Calu3 (cell line): ENCODE measurements at places on chromosomes 7 and 10. TPM values are rescaled to one million over a fixed set of nuclear protein-coding genes. Genes with fewer than 3 reads are reported as not detected.

DNA sequence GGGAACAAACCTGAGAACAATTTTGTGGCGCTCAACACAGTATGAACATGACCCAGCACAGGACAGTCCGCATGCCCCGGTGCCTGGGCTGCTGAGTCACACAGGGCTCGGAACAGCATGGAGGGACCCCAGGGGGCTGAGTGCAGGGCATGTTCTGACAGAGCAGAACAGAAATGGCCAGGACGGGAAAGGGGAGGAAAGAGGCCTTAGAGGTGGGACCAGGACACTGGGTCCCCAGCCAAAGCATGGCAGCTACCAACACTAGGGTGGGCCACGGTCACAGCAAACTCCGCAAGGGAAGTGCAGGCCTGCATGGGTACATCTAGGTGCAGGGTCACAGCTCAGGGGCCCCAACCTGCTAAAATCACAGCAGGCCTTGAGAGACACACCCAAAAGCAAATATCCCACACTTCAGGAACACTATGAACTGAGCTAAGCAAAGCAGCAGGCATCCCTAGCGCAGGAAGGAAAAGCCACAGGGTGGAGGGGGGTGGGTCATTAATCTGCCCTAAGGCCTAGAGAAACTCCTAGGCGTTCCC lies 5.6 kb downstream of the IMPDH1 start:
- H3K27me3 ChIP-seq, result no peaks in the 10 kb centered on the region
- no peak for DNase-seq
- peaks cover 6% of the 10 kb centered on the region for H3K4me1 ChIP-seq
- H3K27ac ChIP-seq, result no peak overlapping the region

GRCh38 chr7:106317971-106318370 lies 33.2 kb upstream of the NAMPT start:
- no peak overlapping the region for H3K27ac ChIP-seq
- no peaks in the 10 kb centered on the region for H3K36me3 ChIP-seq
- H3K4me3 ChIP-seq, result no peak overlapping the region
- peaks cover 19% of the 10 kb centered on the region for H3K4me1 ChIP-seq

GRCh38 chr7:15209429-15209828 lies 306.9 kb upstream of the DGKB start:
- H3K27ac ChIP-seq, result no peak overlapping the region
- H3K36me3 ChIP-seq, result no peaks in the 10 kb centered on the region
- DNase-seq, result no peak
- H3K4me1 ChIP-seq, result no peaks in the 10 kb centered on the region
- H3K27me3 ChIP-seq, result no peaks in the 10 kb centered on the region
- no peak overlapping the region for H3K4me3 ChIP-seq

DNA sequence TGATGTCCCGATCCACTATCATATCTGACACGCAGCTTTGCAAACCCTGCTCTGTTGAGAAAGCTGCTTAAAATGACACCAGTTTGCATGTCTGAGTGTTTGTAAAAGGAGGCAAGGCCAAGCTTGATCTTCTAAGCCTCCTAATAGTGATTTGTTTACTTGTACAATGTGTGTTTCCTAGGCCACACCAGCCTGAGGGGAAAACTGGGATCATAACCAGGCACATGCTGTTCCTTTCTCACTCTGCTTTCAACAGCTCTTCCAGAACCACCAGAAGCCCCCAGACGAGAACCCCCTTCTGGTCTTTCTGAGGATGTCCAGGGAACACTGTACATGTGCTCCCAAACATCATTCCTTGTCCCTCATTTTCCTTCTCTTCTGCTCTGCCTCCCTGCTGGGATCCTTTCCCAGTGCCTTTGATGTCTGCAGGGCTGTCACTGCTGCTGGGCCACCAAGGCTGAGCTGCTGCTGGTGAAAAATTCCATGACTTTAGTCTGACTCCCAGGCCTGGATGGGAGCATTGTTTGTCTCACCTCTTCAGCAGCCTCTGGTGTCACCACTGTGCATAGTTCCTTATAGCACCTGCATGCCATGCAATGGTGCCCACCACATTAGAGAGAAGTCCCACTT lies 4.0 kb upstream of the LGI1 start:
- H3K27ac ChIP-seq, result no peak overlapping the region
- peaks cover 14% of the 10 kb centered on the region for H3K4me1 ChIP-seq
- no peaks in the 10 kb centered on the region for H3K36me3 ChIP-seq
- H3K4me3 ChIP-seq, result no peak overlapping the region

FAM25A gene
- not detected in 2 replicates for total RNA-seq

DNA sequence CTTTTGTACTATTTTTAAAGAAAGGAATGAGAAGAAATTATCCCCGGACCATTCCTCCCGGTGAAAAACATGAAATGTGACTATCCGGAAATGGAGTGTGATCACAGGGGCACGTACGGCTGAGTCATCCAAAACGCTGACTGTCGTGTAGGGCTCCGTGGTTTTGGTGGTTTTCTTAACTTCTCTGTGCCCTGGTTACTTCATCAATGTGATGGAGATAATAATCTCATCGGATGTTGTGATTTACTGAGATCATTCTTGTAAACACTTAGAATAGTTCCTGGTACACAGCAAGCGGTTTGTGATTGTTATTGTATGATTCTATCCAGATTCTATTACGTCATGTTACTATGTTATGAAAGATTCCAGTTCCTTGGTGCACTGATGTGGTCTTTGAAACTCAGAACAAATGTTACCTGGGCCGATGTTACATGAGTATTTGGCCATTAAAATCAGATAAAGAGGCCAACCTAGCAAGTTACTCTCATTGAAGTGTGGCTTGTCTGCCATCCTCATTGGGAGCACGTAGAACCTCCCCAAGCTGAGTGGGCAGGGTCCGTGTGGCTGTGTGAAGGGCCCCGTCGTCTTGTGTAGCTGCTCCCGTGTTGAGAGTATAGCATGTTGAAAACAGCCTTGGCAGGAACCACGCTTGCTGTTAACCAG lies 99.5 kb downstream of the CAMK1D start:
- no peaks in the 10 kb centered on the region for H3K36me3 ChIP-seq
- H3K27ac ChIP-seq, result peak overlapping the region; percentile 86
- H3K4me3 ChIP-seq, result no peak overlapping the region
- peak; percentile 58 for DNase-seq
- H3K27me3 ChIP-seq, result peaks cover 7% of the 10 kb centered on the region
- peaks cover 10% of the 10 kb centered on the region for H3K4me1 ChIP-seq

DNA sequence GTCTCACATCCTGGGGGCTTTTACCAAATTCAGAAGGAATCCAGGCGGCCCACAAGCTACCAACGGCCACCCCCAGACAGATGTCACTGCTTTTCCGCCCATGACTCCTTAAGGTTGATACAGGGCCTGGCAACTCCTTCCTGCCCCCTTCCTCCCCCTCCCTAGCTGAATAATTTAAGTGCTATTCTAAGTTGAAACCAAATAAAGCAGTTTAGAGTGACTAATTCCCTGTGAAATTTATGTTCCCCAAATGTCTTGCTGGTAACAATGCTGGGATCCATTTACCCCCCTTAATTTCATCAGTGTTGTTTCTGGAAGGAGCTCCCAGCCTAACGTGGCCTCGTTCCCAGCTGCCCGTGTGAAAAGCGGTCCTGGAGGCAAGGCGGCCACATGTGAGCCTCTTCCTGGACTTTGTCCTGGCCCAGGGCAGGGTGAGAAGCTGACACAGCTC lies 109.6 kb downstream of the TMEM130 start:
- H3K27me3 ChIP-seq, result peaks cover 45% of the 10 kb centered on the region
- H3K4me3 ChIP-seq, result no peak overlapping the region
- H3K27ac ChIP-seq, result no peak overlapping the region
- no peaks in the 10 kb centered on the region for H3K36me3 ChIP-seq
- DNase-seq, result no peak

DNA sequence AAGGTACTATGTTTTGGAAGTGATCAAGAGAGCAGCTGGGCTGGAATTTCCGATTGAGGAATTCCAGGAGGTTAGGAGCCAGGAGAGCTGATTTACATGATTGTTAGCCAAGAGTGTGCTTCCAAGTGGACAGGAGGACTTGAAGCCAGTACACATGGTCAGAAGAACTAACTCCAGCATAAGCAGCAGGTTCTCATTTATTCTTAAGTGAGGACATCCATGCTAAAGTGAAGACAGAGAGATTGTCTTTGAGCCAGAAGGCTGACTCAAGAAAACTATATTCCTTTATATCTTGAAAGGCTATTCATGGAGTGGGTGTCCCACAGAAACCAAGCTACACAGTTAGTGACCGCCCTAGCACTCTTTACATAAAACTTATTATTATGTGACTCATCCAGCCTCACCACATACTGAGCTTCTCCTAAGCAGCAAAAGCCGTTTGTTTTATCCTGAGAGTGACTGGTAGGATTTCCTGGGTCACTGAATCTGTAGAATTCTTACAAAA lies 56.7 kb upstream of the SEMA3A start:
- no peaks in the 10 kb centered on the region for H3K36me3 ChIP-seq
- DNase-seq, result no peak
- no peaks in the 10 kb centered on the region for H3K27me3 ChIP-seq

HPSE2 gene
- total RNA-seq, result not detected in 2 replicates

DNA sequence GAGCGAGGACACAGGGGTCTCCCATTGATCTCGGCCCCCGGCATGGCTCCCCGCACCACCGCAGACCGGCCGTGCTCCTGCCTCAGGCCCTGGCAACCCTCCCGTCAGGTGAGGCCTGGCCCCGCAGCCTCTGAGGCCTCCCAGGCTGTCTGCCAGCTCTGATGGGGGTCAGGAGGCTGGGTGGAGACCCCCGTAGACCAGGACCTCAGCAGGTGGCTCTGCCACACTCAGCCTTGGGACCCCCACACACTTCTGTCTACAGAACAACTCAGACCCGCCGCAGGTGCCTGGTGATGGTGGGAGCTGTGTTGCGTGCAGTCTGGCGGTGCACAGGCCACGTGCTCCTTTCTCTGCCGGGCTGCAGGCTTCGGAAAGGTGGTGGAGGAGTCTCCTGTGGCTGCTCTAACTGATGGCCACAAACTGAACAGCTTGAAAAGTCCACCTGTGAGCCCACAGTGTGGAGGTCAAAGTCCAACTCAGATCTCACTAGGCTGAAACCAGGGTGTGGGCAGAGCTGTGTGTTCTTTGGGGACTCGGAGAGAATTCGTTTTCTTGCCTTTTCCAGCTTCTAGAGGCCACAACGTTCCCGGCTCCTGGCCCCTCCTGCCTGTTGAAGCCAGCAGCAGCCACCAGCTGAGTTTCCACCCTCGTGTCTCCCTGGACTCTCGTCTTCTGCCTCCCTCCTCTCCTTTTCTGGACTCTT lies 62.5 kb downstream of the PWWP2B start:
- no peak overlapping the region for H3K4me3 ChIP-seq
- no peak for DNase-seq
- H3K36me3 ChIP-seq, result no peaks in the 10 kb centered on the region
- no peaks in the 10 kb centered on the region for H3K27me3 ChIP-seq

DNA sequence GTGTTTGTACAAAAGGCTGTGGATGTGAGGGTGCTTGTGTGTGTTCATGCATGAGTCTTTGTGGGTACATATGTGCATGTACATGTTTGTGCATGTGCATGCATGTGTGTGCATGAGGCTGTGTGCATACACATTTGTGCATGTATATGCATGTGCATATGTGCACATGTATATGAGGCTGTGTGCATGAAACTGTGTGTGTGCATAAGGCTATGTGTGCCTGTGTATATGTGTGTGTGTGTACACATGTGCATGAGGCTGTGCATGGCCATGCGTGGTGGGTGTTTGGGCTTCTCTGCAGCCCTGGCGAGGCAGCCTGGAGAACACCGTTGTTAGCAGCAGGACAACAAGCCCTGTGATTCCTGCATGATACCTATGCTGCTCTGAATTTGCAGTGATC lies 207.7 kb upstream of the ADCY1 start:
- no peaks in the 10 kb centered on the region for H3K4me1 ChIP-seq
- no peak overlapping the region for H3K27ac ChIP-seq
- DNase-seq, result no peak
- H3K27me3 ChIP-seq, result peaks cover 79% of the 10 kb centered on the region
- no peaks in the 10 kb centered on the region for H3K36me3 ChIP-seq
- H3K4me3 ChIP-seq, result no peak overlapping the region

DNA sequence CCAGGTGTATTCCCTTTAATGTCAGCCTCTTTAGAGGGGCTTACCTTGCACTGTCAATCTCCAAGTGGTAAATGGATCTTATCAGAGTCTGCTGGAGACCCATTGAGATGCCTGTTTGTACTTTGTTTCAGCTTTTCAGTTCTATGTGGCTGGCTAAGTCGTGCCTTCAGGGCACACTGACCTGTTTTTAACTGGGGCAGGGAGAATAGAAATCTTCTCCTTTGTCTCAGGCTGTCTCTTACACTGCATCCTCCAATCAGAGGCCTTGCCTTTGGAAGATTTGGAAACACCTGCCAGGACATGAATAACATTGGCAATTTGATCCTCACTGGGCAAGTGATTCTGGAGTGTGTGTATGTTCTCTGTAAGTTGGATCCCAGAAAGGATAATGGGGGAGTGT lies 65.0 kb downstream of the POU6F2 start:
- H3K27me3 ChIP-seq, result no peaks in the 10 kb centered on the region
- no peak for DNase-seq
- H3K36me3 ChIP-seq, result no peaks in the 10 kb centered on the region
- H3K27ac ChIP-seq, result no peak overlapping the region
- no peak overlapping the region for H3K4me3 ChIP-seq

- DNase-seq, result no peak
- no peaks in the 10 kb centered on the region for H3K27me3 ChIP-seq
- H3K27ac ChIP-seq, result no peak overlapping the region
- no peak overlapping the region for H3K4me3 ChIP-seq
- no peaks in the 10 kb centered on the region for H3K36me3 ChIP-seq
- H3K4me1 ChIP-seq, result no peaks in the 10 kb centered on the region
Measured at GRCh38 chr7:86407291-86407690, 236.4 kb upstream of the GRM3 start.

DNA sequence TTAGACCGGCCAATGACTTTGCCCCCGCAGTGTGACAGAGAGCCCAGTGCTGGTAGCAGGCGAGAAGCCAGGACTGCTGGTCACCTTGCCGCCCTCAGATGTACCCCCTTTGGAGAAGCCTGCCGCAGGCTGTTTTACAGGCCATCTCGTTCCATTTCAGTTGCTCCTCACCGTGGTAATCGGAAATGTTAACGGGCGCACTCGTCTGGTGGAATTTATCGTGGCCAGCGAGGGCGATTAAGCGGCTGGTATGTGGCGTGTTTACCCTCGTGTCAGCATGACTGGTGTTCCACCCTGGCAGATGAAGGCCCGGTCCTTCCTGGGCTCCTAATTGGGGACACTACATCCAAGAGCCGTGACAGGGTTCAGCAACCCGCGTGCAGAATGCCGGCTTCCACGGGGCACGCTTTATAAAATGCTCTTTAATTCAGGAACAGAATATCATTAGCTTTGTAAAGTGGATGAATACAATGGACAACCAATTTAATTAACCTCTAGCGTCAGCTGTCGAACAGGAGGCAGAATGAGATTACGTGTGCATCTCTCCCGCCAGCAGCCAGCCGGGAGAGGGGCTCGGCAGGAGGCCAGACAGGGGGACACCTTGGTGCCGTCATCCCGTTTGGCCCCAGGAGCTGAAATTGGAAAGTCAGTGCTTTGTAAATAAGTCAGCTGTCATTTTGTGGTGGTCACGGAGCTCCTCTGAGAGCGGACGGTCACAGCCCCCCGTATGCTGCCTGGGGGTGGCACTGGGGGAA lies 108.3 kb downstream of the NKX6-2 start:
- H3K27me3 ChIP-seq, result no peaks in the 10 kb centered on the region
- no peak overlapping the region for H3K27ac ChIP-seq
- H3K36me3 ChIP-seq, result no peaks in the 10 kb centered on the region
- no peak for DNase-seq
- no peaks in the 10 kb centered on the region for H3K4me1 ChIP-seq

GRCh38 chr10:132978542-132978941 lies 36.2 kb upstream of the CFAP46 start:
- DNase-seq, result no peak
- no peaks in the 10 kb centered on the region for H3K4me1 ChIP-seq
- H3K4me3 ChIP-seq, result no peak overlapping the region
- H3K27ac ChIP-seq, result no peak overlapping the region
- peaks cover 61% of the 10 kb centered on the region for H3K27me3 ChIP-seq

BMPR1A gene
- total RNA-seq, result 15.7 and 21.4 TPM in 2 replicates

TBXAS1 gene
- 31.2 and 33.0 TPM in 2 replicates for total RNA-seq

CDNF gene
- total RNA-seq, result 2.3 and 2.4 TPM in 2 replicates

RTKN2 gene
- total RNA-seq, result 25.0 and 26.7 TPM in 2 replicates
